ENCODE measurements at places on chromosomes 1 and 21. TPM values are rescaled to one million over a fixed set of nuclear protein-coding genes. Genes with fewer than 3 reads are reported as not detected.

The SMYD2 gene
- polyA plus RNA-seq, result 53.7 TPM

The GRIK3 gene
- polyA plus RNA-seq, result 3.3 TPM

The S100A1 gene
- polyA plus RNA-seq, result 570 TPM

The SHISA4 gene
- 107 TPM for polyA plus RNA-seq

The RAP1A gene
- 49.0 TPM for polyA plus RNA-seq

The ST7L gene
- polyA plus RNA-seq, result 25.8 TPM

The LRRC38 gene
- polyA plus RNA-seq, result 0.24 TPM

The ZNF697 gene
- 2.4 TPM for polyA plus RNA-seq

The KRTAP26-1 gene
- polyA plus RNA-seq, result not detected

The NBPF19 gene
- 0.71 TPM for polyA plus RNA-seq

The SYPL2 gene
- polyA plus RNA-seq, result 0.22 TPM

The HTR1D gene
- polyA plus RNA-seq, result 0.14 TPM

DNA sequence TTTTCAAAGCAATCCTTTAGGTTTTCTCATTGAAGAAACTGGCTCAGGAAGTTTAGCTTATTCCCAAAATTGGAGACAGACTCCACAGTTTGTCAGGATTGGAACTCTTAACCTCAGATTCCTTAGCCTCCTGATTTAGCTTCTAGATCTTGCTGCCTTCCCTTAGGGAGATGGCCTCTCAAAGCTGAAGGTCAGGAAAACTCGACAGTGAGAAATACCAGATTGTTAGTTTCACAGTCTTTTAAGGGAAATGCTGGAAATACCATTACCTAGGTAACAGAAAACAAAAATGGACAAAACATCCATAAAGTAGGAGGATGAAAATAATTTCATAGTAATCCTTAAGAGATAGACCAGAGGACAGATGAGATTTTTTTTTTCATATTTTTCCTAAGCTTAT, 7.8 kb downstream of the RASAL2 start:
- DNase-seq, result no peak

- DNase-seq, result peak; percentile 70
Measured at GRCh38 chr1:200670242-200671118, 773 bp upstream of the DDX59 start.

GRCh38 chr1:46137916-46138315, 5.5 kb upstream of the PIK3R3 start:
- DNase-seq, result no peak

- no peak for DNase-seq
Measured at GRCh38 chr1:61887931-61888564, 145.8 kb downstream of the PATJ start.

- peak; percentile 28 for DNase-seq
Measured at GRCh38 chr21:26719750-26720149, 125.5 kb downstream of the ADAMTS1 start.

GRCh38 chr21:19461481-19462205, 1058.1 kb upstream of the TMPRSS15 start:
- no peak for DNase-seq

DNA sequence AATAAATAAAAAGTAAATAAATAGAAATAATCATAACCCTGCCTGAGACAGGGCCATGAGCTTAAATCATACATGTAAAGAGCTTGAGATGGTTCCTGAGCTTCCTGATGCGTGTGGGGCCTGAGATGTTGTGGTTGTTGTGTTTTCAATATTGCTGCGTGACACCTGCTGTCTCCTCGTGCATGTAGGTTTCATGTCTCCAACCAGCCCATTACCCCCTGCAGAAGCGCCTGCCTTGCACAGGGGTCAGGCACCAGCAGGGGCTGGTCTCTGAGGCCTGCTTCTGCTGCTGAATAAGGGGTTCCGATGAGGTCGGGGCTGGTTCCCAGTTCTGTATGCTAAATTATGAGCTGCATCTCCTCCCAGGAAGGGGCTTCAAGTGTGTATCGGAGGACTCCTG, 15.9 kb downstream of the UMODL1 start:
- no peak for DNase-seq

DNA sequence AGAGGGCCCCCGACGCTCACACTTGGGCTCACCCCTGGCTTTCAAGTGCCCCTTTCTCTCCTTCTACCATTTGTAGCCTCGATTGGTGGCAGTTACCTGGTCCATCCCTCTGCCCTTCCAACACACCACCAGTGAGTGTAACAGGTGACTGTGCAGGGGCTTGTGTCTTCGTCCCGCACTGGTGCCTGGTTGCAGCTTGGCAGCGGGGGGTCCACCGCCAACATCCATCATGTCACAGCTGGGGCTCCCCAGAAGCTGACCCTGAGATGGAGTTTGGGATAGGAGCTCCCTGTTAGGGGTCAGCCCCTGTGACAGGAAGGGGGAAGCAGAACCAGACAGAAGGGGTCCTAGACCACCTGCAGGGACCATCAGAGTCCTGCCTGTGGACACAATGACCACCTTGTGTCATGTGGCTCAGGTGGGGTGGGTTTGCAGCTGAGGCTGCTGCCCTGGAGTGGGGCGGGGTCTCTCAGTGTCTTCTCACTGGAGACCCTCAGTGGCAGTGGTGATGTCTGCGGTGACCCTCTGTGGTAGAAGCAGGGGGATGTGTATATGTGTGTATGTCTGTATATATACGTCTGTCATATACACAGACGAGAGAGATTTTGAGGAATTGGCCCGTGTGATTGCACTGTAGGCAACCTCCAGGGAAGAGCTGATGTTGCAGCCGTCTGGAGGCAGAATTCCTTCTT, 3.6 kb upstream of the CALML6 start:
- DNase-seq, result no peak

- DNase-seq, result no peak
Measured at GRCh38 chr1:42765269-42765668, 1.6 kb downstream of the P3H1 start.

DNA sequence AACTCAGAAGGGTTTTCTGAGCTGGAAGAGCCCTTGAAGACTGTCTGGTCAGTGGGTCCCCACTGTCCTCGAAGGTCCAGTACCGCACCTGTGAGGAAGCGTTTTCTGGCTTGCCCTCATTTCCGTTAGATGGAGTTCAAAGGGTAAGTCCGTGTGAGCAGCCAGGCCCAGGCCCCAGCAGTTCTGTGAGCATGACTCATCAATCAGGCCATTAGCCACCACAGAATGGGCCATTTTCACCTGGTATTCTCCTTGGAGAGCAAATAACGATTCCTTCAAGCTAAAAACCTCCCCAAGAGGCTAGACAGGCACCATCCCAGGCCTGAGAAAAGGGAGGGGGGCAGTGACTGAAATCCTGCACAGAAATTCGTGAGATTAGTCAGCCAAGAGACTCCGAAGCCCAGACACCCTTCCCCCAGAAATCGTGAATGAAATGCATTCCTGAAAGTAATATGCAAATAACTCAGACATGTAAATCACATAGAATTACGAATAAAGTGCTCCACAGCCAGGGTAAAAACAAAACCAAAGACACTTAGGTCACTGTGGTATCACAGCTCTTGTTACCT, 66.0 kb downstream of the BCAR3 start:
- DNase-seq, result no peak

GRCh38 chr21:43922949-43923348, 57.9 kb downstream of the AGPAT3 start:
- DNase-seq, result no peak

DNA sequence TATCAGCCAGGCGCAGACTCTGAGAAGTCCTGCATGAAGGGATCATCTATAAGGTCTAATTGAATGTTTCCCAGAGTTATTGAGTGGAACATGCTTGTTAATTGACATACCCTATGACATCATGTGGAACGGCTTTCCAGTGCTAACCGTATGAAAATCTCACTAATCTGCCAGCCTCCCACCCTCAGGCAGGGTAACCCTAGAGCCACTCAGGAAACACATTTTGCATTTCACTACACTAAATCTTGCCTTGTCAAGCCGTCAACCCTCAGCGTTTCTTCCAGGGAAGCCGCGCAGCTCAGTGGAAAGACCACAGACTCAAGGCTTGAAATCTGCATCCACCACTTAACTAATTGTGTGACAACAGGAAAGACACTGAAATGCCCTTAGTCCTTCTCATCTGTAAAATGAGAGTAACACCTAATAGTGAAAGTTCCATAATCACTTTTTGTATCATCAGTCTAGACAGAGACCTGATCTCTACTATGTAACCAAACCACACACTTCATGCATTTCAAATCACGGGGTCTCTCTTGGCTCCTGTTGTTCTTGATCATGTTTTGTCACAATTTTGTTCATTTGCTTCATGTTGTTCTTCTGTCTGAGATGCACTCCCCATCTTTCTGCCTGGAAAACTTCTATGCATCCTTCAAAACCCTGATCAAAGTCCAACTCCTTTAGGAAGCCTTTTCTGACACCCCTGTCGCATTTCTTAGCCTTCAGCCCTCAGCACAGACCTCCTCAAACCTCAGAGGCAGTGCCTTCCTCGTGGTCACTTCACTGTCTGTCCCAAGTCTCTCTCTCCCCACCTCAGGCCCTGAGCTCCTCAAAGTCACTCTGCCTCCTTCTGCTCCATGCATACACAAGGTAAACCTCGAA, 246.5 kb downstream of the TOMM20 start:
- no peak for DNase-seq

DNA sequence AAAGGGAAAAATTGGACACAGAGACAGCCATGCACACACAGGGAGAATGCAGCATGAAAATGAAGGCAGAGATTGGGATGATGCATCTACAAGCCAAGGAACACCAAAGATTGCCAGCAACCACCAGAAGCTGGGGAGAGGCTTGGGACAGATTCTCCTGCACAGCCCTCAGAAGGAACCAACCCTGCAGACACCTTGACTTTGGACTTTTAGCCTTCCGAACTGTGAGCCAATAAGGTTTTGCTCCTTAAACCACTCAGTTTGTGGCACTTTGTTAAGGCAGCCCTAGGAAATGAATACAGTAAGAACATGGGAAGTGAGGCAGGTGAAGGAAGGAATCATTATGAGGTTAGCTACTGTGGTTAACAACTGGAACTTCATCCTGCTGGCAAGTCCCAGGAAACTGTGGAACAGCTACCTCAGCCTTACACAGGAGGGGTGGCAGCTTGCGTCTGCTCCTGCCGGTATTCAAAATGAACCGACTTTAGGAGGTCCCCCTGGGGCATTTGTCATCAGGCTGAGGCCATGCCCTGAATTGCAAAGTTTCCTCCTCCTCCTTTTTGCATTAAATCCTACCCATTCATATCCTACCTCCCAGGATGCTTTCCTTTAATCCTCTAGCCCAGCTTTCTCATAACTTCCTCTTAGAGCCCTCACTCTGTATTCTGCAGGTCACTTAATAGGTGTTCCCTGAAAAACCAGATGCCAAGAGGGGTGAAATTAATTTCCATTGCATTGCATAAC, 15.4 kb downstream of the CD247 start:
- no peak for DNase-seq

DNA sequence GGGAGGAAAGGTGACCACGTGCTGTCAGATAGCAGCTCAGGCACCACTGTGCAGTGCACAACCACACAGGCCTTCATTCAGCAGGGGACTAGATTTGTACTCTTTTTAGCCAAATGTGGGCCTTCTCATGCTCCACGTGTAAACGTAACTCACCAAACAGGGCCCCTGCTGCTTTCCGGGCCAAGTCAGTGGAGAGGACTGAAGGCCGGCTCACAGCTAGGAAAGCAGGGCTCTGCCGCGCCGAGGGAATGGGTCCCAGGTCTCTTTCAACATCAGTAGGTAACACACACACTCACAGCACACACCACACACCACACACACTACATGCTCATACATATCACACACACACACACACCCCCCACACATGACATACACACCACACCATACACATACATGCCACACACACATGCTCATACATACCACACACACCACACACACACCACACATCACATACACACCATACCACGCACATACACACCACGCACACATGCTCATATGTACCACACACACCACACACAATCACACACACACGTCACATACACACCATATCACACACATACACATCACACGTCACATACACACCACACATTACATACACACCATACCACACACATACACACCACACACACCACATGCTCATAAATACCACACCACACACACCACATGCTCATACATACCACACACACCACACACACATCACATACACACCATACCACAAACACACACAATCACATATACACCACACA, 124.0 kb upstream of the ERG start:
- DNase-seq, result no peak

GRCh38 chr1:217059401-217059800, 336.2 kb upstream of the ESRRG start:
- DNase-seq, result no peak

- peak; percentile 20 for DNase-seq
Measured at GRCh38 chr21:35563885-35564451, 496.4 kb downstream of the SETD4 start.

DNA sequence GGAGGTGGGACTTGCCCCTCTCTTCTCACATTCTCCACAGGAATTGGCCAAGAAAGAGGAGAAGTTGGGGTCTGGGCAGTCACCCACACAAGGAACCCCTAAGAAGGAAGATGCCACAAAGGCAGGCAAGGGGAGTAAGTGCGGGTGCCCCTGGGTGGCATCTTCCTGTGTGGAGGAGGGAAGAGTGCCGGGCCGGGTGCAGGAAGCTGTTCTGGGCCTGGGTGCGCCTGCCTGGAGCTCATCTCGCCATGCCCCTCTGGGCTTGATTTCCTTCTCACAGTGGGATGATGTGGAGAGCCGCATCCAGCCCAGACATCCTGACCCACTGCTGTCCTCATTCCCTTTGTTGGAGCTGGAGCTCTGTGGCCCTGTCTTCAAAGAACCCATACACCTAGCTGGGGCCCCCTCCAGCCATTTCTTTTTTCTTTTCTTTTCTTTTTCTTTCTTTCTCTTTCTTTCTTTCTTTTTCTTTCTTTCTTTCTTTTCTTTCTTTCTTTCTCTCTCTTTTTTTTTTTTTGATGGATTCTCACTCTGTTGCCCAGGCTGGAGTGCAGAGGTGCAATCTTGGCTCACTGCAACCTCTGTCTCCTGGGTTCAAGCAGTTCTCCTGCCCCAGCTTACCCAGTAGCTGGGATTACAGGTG, 9.3 kb downstream of the LRRC71 start:
- DNase-seq, result no peak

DNA sequence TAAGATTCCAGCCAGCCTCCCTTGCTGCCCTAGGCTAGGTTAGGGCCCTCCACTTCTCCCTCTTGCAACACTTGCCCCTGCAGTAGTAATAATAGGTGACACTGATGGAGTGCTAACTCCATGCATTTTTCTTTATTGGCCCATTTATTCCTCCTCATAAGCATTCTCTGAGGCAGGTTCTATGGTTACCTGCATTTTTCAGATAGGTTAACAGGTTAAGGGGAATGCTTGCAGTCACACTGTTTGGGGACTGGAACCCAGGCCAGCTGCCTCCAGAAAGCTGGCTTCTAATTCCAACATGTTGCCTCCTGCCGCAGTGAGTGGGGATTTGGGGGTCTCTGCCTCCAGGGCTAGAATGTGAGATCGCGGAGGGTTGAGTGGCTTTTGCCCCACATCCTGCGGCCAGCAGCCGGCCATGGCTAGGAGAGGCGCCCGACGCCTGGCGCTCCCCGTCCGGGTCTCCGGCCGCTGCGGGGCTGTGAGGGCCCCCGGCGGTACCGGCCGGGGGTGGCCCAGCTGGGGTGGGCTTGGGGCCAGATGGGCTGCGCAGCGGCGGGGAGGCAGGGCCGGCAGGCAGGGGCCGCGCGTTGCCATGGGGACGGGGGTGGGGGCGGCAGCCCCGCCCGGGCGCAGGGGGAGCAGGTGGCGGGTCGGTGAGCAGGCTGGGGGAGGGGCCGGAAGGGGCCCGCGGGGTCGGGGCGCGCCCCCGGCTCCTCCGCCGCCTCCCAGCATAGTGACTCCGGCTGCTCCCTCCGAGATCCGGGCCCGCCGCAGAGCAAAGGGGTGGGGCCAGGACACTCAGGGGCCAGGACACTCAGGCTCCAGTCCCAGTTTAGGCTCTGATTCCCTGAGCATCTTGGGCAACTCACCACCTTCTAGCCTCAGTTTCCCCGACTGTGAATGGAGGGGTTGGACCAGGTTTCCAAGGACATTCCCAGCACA, 68.4 kb upstream of the SSBP3 start:
- DNase-seq, result peak; percentile 62

GRCh38 chr1:226653311-226653921, 85.7 kb downstream of the ITPKB start:
- no peak for DNase-seq
